ENCODE measurements at places on chromosomes 1 and 21. TPM values are rescaled to one million over a fixed set of nuclear protein-coding genes. Genes with fewer than 3 reads are reported as not detected.

DNA sequence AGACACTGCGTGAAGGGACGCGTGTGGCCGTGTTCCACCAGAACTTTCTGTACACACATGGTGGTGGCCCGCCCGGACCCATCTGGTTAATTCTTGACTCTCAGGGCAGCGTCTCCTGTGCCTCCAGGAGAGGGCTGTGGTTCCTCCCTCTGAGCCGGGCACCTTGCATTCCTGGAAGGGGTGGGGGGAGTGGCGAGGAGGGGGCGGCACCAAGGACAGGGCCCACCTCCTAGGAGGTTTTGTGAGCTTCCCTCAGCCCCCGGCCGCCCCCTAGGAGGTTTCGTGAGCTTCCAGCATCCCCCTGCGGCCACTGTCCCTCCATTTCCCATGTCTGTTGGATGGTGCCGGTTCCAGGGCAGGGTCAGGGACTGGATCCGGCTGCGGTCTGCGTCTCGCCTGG, 28.9 kb downstream of the FAAP20 start:
- H3K27me3 ChIP-seq = no peaks in the 10 kb centered on the region
- DNase-seq = no peak
- H3K36me3 ChIP-seq = peaks cover 4% of the 10 kb centered on the region

DNA sequence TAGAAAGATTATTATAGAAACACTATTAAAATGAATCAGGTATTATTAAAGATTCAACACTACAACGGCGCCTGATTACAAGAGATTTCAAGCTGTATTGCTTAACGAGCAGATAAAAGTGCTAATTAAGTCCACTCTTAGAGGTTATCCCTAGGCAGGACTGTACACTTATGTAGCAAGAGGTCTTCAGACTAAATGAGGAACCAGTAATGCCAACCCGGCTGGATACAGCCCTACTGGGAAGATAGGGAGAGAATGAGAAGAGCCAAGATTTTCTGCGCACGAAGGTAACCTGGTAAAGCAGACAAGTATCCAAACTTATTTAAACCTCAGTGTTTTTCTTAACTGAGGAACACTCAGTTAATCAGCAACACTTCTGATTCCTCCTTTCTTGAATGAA, 115.7 kb upstream of the HIVEP3 start:
- H3K27me3 ChIP-seq = no peaks in the 10 kb centered on the region
- DNase-seq = no peak
- H3K4me3 ChIP-seq = peak overlapping the region; percentile 61
- peaks cover 26% of the 10 kb centered on the region for H3K4me1 ChIP-seq
- H3K36me3 ChIP-seq = peaks cover 3% of the 10 kb centered on the region
- no peak overlapping the region for H3K27ac ChIP-seq

- H3K4me3 ChIP-seq = no peak overlapping the region
- no peaks in the 10 kb centered on the region for H3K36me3 ChIP-seq
These were observed 115.4 kb downstream of the TRABD2B start for GRCh38 chr1:47881505-47882442.

DNA sequence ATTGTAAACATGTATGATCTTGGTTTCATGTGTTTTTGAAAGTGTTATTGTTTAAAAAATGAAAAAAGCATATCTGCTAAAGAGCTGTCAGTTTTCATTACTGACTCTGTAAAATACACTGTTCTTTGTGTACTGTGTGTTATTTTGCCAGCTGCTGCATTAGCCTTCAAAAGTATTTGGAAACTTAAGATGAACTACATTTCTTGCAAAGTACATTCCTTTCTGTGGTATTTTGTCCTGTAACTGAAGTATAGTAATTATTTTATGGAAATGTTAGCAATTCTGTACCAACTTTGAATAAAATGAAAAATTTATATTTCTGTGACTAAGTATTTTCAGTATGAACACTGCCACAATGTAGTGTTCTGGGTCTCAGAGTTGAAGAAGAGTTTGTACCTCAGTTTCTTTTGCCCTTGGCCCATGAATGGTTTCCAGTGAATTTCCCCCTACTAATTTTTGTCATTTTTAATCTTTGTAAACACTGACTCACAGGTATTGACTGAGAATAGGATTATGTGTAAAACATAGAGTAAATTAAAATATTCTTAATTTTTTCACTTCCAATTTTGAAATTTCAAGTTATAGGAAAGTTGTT, 32.7 kb downstream of the MRPS6 start:
- no peaks in the 10 kb centered on the region for H3K4me1 ChIP-seq
- DNase-seq = no peak
- no peak overlapping the region for H3K27ac ChIP-seq
- H3K36me3 ChIP-seq = no peaks in the 10 kb centered on the region
- no peaks in the 10 kb centered on the region for H3K27me3 ChIP-seq

DNA sequence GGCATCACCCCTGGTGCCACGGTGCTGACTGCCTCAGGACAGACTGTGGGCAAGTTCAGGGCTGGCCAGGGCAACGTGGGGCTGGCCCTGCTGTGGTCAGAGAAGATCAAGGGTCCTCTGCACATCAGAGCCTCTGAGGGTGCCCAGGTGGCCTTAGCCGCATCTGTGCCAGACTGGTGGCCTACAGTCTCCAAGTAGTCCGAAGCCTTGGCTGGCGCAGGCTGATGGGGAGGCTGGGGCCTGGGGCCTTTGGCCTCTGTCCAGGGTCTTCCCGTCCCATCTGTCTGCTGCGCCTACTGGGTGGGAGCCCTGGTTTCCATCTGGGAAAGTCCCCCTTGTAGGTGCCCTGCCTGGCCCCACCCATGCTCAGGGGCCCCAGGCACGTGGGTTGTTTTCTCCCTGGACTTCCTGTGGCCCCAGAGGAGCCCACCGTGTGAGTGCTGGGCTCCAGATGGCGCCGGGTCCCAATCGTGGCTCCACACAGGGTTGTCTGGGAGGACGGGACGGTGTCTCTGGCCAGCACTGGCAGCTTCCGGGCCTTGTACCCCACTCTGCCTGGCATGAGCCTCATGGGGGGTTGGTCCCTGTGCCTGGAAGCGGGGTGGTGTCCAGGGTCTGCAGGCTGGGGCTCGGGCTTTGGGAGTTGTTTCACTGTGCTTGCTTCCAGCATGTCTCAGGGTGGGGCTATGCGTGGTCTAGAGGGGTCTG, 9.9 kb downstream of the IBA57 start:
- no peak overlapping the region for H3K27ac ChIP-seq
- peaks cover 5% of the 10 kb centered on the region for H3K36me3 ChIP-seq
- DNase-seq = no peak
- no peaks in the 10 kb centered on the region for H3K4me1 ChIP-seq

DNA sequence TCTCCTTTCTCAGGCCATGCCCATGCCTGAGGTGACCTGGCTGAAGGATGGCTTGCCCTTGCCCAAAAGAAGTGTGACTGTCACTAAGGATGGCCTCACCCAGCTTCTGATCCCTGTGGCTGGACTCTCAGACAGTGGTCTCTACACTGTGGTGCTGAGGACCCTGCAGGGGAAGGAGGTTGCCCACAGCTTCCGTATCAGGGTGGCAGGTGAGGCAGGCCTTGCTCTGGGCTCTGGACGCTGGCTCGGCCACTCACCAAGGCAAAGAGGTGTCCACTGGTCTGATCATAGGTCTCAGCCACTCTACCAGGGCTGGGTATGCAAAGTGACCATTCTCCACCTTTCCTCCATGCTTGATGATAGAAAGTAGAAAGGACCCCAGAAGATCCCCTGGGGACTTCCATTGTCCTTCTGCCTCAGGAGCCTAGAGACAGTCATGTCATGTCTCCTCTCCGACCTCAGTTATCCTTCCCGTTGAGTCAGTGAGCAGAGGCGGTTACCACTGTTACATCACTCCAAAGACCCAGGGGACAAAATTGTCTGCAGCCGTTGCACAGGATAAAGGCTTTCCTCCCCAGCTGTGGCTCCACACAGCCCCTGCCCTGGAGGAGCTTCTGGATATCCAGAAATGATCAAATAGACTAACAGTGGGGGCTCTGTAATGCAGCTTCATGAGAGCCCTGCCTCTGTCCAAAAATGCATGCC, 34.2 kb downstream of the IGFN1 start:
- DNase-seq = no peak
- no peak overlapping the region for H3K27ac ChIP-seq
- no peaks in the 10 kb centered on the region for H3K36me3 ChIP-seq
- H3K4me3 ChIP-seq = no peak overlapping the region

GRCh38 chr21:37866027-37866426, 50.2 kb downstream of the KCNJ6 start:
- H3K36me3 ChIP-seq = no peaks in the 10 kb centered on the region
- no peak overlapping the region for H3K4me3 ChIP-seq
- H3K27me3 ChIP-seq = no peaks in the 10 kb centered on the region
- no peak for DNase-seq
- no peaks in the 10 kb centered on the region for H3K4me1 ChIP-seq

DNA sequence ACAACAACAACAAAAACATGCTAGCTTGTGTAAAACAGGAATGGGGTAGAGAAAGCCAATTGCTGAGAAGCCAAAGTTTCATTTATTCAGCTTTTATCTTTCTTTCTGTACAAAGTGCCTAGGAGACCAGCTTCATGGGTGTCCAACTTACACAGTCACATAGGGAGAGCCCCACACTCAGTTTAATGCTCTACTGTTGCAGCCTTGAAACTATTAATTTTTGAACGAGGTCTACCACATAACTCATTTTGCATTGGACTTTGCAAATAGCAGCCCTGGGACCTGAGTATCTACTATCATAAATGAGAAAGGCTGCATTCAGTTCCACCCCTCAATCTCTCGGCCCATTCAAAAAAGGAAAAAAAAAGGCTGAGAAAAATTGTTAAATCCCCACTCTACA, 98.8 kb downstream of the ZNF644 start:
- no peaks in the 10 kb centered on the region for H3K27me3 ChIP-seq
- no peak for DNase-seq
- H3K36me3 ChIP-seq = peaks cover under 1% of the 10 kb centered on the region
- H3K4me3 ChIP-seq = no peak overlapping the region
- peaks cover 32% of the 10 kb centered on the region for H3K4me1 ChIP-seq

The TRIM67 gene
- not detected for polyA plus RNA-seq

The AQP10 gene
- polyA plus RNA-seq = not detected

The AMY2A gene
- not detected for polyA plus RNA-seq

The C1orf21 gene
- polyA plus RNA-seq = not detected

The MROH7 gene
- not detected for polyA plus RNA-seq
